Uterus (tissue), 4 donors: ENCODE measurements at places on chromosomes 2 and 18. TPM values are rescaled to one million over a fixed set of nuclear protein-coding genes. Genes with fewer than 3 reads are reported as not detected.

DNA sequence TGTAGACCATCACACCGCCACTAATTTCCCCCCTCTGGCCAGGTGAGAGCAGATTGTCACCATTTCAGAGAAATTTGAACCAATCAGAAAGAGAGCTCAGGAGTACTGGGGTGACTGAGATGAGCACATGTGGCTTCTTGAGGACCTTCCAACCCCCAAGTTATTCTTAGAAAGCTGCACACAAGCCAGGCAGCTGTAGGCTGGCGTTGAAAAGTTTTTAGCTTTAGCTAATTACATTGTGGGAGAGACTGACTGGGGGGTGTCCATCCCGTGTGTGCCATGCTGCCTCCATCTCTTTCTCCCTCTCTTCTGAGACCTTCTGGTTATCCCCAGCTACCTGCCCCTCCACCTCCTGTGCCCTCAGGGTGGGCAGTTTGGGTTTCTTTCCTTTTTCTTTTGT lies 154.0 kb downstream of the AGAP1 start:
- no peak for DNase-seq

The BABAM2 gene
- total RNA-seq = 62.1 TPM

The KLHL30 gene
- total RNA-seq = under 0.01 TPM

GRCh38 chr2:18455236-18455862 lies 105.1 kb downstream of the RDH14 start:
- DNase-seq = no peak

The CNDP1 gene
- 0.90 TPM for total RNA-seq

DNA sequence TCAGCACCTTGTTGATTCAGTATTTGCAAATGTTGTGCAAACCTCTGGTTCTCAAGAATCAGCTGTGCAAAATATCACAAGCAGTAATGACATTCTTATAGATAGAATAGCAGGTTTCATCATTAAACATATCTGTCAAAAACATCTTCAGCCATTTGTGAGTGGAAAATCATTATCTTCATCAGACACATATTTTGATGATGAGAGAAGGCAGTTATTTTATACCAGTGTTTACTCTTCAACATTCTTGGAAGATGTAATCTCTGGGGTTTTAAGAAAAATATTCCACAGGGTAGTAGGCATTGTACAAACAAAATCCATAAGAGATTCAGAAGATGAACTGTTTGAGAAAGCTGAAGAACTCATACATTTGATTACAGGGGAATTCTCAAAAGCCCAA lies 64.3 kb downstream of the FSIP2 start:
- DNase-seq = no peak

The SPRED2 gene
- total RNA-seq = 35.0 TPM

GRCh38 chr2:85766229-85766628 lies 12.4 kb downstream of the ATOH8 start:
- DNase-seq = no peak

GRCh38 chr2:25292408-25292807 lies 49.3 kb downstream of the DNMT3A start:
- DNase-seq = no peak

GRCh38 chr2:100106460-100106859 lies 35.9 kb downstream of the AFF3 start:
- peak; percentile 66 for DNase-seq

- no peak for DNase-seq
Measured at GRCh38 chr2:209685963-209686362, 85.7 kb upstream of the UNC80 start.

GRCh38 chr2:62038975-62039771 lies 133.7 kb downstream of the COMMD1 start:
- no peak for DNase-seq

DNA sequence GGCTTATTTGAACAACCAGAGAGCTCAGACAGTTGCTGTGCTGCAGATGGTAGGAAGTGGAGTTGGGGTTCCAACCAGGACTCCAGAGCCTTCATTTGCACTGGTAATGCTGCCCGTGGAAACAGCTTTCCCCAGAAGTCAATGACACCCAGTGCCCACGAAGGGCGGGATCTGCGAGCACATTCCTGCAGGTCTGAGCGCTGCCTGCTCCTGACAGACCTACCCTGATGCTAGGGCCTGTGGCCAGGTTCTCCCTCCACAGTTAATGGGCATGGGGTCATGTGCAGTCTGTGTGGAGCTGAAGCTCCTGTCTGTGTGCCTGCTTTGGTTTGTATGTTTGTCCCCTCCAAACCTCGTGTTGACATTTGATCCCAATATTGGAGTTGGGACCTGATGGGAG lies 299.0 kb upstream of the HS6ST1 start:
- DNase-seq = no peak

The FAM168B gene
- 101 TPM for total RNA-seq

GRCh38 chr2:1738163-1738562 lies 6.2 kb downstream of the PXDN start:
- no peak for DNase-seq

DNA sequence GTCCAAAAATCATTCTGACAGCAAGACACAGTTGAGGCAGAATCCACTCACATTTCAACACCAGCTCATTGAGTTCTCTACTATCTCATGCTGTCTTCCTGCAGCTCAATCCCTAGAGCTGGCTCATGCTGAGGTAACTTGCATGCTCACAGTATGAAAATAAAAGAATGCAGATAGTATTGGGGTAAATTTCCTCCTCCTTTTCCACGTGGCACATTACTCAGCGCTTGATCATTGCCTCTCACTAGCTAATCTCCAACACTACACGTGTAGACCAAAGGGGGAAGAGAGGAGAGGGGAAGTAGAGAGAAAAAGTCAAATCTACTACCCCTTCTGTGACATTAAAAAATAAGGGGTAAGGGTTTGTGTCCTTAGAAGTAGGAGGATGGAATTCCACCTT lies 300.6 kb downstream of the AFF3 start:
- no peak for DNase-seq

DNA sequence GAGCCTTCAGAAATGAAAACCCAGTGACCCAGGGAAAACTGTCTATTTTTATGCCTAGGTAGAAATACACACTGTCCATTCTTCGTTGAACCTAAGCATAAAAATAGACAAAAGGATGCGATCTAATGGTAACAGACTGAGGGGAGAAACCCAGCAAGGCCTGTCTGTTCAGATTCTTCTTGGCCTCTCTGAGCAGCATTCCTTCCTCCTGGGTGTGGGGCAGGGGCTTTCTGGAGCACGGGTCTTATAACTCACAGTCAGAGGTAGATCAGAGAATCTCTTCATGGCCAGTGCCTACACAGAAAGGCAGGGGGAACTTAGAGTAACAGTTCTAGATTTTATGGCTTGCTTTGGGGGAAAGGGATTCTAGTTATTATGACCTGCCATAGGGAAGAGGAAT lies 56.0 kb downstream of the PKDCC start:
- no peak for DNase-seq

The UGT1A7 gene
- total RNA-seq = not detected

GRCh38 chr2:10193851-10194820 lies 71.6 kb downstream of the RRM2 start:
- DNase-seq = no peak

DNA sequence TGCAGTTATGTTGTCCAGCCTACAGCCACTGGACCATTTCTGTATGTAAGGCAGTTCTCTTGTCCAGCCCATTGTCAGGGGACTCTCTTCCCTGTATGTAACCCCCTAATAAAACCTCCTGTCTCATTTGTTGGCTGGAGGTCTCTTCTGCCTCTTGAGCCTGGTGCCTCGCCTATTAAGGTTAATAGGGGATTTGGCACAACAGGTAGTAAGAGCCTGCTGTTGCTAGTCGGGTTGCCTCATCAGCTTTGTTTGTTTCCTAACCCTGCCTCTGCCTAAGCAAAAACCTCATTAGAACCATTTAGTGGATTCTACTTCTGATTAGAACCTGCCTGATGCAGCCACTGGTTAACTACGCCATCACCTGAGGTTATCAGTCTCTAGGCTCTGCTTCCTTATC lies 62.2 kb upstream of the STPG4 start:
- DNase-seq = no peak

The SERPINB3 gene
- total RNA-seq = not detected

GRCh38 chr2:33764551-33764950 lies 165.5 kb upstream of the FAM98A start:
- DNase-seq = no peak

GRCh38 chr2:23419171-23420090 lies 34.5 kb downstream of the KLHL29 start:
- peak; percentile 31 for DNase-seq

The SLC9A2 gene
- total RNA-seq = not detected

GRCh38 chr18:79581911-79582310 lies 97.7 kb upstream of the CTDP1 start:
- no peak for DNase-seq
